ENCODE measurements at places on chromosomes 16 and 17.

- DNase-seq, result no peak
These were observed 8.2 kb downstream of the TUFM start for GRCh38 chr16:28837672-28838557.

DNA sequence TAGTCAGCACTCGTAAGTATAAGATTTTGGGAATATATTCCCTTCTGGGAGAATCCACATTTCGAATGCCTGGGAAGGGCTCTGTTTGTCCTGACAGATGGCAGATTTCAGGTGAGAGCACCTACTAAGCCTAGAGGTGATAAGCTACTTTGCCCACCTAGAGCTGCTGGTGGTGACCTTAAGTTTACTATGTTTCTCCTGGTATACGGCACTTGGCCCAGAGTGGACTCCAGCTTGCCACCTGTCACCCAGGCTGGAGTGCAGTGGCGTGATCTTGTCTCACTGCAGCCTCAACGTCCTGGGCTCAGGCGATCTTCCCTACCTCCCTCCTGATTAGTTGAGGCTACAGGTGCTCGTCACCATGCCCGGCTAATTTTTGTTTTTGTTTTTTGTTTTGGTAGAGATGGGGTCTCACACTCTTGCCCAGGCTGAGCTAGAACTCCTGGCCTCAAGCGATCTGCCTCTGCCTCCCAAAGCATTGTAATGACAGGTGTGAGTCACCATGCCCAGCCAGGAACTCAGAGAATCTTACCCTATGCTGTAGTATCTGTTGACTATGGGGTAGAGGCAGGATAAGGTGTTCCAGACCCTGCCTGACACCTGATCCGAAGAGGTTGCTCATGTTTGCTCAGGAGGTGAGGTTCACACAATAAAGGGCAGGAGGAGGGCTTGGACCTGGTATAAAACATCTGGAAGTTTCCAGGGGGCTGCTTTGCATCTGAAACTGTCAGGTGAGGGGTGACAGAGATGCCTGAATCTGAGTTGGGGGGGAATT, at the start of gene ZG16:
ZG16 (plus strand) TSS at position 681 of the 775 bp plus-strand sequence. CDS start 1,011 bp downstream, outside the sequence.
- no peak for DNase-seq

- no peak for DNase-seq
These were observed 311.1 kb downstream of the XYLT1 start for GRCh38 chr16:17159617-17160016.

DNA sequence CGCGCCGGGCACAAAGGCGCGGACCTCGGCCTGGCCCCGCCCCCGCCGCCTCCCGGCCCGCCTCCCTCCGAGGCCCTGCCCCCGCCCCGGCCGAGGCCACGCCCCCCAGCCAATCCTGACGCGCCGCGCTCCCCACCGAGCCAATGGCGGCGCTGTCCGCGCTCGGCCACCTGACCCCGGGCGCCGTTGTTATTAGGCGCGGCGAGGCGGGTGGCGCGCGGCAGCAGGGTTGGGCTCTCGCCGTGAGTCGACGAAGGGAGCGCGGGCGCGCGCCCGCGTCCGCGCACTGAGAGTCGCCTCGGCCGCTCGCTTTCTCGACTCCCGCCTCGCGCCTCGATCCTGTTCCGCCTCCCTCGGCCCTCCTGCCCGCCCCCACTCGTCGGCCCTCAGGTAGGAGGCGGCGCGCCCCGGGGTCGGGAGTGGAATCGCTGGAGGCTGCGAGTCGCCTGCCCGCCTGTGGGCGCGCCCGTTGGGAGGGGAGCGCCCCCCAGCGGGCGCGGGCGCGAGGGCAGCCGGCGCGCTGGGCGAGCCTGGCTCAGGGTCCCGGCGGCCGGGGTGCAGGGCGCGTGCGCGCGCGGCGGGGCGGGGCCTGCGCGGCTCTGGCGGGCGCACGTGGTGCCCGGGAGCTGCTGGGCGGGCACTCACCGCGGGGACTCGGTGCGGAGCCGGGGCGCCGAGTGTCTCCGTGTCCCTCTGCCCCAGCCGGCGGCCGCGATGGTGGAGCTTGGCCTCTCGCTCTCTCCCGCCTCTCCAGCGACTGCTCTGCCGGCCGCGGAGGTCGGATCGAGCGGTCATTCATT, 405 bp upstream of the CBLN1 start:
- no peak for DNase-seq

- no peak for DNase-seq
These were observed 47.0 kb downstream of the CCDC182 start for GRCh38 chr17:57697891-57698711.

GRCh38 chr16:70494202-70494770, 29.1 kb downstream of the COG4 start:
- no peak for DNase-seq

DNA sequence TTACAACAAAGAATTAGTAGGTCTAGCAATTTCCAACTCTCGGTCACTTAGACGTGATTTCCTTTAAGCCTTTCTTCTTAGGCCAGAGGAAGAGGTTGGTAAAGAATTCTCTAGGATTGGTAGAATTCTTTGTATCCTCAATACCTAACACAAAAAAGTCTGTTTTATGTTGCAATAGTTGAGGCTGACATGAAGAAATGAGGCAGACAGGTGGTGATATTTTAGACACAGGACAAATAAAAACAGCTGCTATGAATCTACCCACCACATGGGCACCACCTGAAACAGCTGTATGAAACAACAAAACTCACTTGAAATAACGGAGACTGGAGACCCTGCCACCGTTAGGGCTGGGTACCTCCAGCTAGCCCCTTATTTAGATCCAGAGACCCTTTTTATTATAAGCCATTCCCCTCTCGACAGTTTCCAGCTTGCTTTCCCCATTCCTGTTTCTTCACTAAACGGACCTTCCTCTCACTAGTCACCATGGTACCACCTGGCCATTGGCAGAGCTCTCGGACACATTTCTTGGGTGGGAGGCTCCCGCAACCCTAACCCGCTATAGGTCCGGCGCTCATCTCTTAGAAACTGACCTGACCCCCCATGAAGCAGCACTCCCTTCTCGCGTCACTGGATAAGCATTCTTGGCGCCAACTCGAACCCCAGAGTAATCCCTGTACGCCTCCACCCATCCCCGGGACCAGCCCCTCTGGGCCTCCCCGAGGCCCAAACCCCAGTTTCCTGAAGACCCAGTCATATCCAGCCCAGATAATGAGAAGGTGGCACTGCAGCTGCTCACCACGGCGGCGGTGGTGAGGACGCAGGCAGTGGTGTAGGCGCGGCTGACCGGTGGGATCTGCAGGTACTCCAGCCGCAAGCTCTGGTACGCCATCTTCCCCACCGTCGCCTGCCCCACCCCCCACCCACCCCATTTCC, at the start of gene DERL2:
DERL2 (minus strand) TSS at position 909 of the 936 bp plus-strand sequence; CDS start at position 892, 17 bp downstream.
- DNase-seq, result no peak

- no peak for DNase-seq
These were observed 414.4 kb downstream of the UTP18 start for GRCh38 chr17:51674579-51675255.
